ENCODE measurements at places on chromosomes 2 and 18. TPM values are rescaled to one million over a fixed set of nuclear protein-coding genes. Genes with fewer than 3 reads are reported as not detected.

- DNase-seq, result no peak
Measured at GRCh38 chr2:158099716-158100115, 2.0 kb upstream of the UPP2 start.

DNA sequence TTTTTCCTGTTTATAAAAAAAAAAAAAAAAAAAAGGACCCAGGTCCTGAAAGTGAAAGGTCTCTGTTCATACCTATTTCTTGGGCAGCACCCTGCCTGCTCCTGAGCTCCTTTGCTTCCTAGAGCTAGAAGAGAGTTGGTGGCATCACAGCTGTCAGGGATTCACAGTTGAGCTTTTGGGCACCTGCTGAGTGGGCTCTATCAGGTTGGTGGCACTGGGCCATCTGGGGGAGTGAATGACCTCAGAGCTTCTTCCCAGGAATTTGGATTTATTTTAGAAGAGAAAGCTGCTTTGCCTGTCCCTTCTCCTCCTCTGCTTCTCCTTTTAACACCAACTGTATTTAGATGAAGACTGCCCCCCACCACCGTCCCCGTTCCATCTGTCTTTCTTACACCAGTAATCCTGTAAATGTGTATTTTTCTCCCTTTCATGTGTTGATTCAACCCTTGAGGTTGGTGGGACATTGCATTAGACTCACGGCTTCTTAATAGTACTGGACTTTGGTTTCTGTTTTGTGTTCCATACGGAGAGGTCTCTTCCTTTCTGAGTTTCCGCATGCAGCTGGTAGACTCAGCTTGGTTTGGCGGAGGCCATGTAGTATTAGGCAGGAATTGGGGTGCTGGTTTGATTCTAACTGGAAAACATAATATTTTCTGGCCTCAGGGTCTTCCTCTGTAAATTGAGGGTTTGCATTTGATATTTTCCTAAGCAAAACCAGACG lies 7.6 kb upstream of the MGAT5 start:
- no peak for DNase-seq

- DNase-seq, result no peak
Measured at GRCh38 chr2:101912545-101912944, 79.2 kb upstream of the IL1R2 start.

- DNase-seq, result no peak
Measured at GRCh38 chr2:173997269-173997668, 32.1 kb upstream of the SP3 start.

The FOXD4L1 gene
- not detected for polyA plus RNA-seq

GRCh38 chr2:241391892-241392665 lies 36.0 kb downstream of the FARP2 start:
- DNase-seq, result no peak

DNA sequence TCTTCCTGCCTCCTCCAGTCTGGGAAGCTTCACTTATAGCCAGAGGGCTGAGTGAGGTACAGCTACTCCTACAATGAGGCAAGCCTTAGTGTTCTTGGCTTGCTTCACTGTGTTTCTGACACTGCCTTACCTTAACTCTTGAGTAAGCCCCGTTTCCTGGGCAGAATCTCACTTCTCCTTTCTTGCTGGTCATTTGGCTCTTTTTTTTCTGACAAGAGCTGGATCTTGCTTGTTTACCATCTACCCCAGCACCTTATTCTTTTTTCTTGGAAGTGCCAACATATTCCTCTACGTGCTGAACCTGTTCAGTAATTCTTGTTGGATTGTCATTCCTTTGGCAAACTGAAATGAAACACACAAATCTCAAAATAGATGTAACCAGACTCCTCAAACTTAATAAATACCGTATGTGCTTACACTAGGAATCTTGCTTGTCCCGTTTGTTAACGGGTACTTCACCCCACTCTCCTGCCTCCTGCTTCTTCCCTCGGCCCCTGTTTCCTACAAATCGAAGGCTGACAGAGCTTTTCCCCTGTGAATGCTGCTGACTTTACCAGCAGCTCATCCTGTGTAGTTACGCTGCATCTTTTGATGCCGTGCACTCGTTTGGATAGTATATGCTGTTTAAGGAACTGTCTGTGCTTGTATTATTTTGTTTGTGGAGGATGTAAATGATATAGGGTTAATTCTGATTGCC lies 132.2 kb downstream of the FMNL2 start:
- DNase-seq, result no peak

- DNase-seq, result no peak
Measured at GRCh38 chr2:203710226-203710625, 3.8 kb downstream of the CD28 start.

The ATP6V1B1 gene
- not detected for polyA plus RNA-seq

GRCh38 chr18:63301434-63301833 lies 18.1 kb downstream of the BCL2 start:
- DNase-seq, result no peak

DNA sequence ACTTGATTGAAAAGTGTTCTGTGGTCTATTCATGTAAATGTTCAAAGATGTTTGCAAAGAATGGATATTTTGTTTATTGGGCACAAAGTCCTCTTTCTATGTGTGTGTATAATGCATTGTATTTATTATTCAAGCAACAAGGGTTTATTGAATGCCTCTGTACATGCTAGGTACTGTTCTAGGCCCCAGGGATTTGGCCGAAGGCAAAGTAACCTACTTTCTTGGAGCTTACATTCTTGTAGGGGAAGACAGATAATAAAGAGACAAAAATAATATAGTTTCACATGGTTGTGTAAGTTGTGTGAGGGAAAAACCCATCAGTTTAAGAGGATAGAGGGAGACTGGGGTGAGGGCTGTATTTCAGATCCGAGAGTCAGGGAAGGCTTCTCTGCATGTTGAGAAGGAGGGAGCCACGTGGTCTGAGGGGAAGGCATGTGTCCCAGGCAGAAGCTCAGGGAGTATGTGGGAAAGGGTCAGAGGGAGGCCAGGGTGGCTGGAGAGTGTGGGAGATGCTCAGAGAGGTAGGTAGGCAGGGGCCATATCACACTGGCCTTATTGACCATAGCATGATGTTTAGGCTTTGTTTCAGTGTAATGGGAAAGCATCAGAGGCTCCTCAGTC lies 40.4 kb upstream of the GPR155 start:
- DNase-seq, result no peak

The CCDC68 gene
- polyA plus RNA-seq, result not detected

DNA sequence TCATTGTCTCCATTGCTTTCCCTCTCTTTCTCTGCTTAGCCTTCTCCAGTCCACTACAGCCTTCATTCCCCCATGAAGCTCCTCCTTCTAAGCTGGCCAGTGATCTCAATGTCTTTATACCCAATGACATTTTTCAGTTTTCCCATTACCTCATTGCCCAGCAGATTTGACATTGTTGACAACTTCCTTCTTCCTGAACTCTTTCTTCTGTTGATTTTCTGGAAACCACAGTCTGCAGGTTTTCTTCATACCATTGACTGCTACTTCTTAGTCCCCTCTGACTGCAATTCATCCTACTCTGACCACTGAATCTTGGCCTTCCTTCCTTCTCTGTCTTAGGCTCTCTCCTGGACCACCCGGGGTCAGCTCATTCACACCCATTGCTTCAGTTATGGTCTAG lies 22.9 kb upstream of the SPP2 start:
- no peak for DNase-seq

DNA sequence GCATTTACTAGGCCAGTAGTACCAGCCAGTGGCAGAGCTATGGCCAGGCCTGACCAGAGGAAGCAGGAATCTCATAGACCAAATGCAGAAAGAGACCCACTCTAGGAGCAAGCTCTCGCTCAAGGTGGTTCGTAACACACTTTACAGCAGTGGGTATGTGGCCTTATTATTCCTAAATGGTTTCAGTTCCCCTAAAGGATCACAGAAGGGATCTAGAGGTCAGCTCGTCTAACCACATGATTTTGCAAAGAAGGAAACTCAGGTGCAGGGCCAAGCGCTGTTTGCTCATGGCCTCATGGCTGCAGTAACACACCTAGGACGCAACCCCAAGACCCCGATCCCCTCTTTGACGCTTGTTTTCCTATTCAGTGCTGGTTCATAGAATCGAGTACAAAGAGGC lies 65.5 kb upstream of the ATG16L1 start:
- no peak for DNase-seq

GRCh38 chr2:226440127-226440918 lies 359.3 kb downstream of the IRS1 start:
- no peak for DNase-seq

The POTEI gene
- not detected for polyA plus RNA-seq

DNA sequence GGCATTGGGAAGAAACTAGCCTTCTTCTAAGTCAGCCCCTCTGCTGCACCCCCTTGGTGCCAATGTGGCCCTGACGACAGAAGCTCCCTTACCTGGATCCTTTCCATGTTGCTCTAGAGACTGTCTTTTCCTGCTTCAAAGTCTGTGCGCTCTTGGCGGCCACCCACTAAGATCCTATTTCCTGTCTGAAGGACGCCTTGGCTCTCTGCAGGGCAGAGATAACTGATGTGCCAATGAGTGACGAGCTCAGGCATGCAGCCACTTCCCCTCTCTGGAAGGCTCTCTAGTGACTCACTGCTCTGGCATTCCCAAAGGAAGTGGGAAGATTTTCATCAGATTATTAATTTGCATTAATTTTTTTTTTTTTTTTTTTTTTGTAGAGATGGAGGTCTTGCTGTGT lies 273.5 kb downstream of the CDH20 start:
- DNase-seq, result no peak

The VRK2 gene
- polyA plus RNA-seq, result 16.8 TPM

DNA sequence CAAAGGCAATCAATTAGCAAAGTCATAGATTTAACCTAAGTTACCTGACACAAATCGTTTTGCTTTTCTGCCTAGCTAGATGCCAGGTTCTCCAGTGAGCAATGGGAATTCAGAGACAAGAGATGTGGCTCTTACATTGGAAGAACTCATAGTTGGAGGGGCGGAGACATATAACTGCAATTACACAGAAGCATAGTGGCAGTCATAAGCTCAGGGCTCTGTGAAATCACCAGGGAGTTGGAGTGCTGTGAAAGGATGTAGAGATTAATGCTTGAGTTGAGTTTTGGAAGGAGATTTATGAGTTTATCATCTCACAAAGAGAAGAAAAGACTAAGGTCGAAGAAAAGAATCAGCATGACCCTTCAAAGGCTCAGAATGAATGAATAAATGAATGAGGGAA lies 457.2 kb upstream of the TRIB2 start:
- DNase-seq, result no peak

The SLC4A5 gene
- polyA plus RNA-seq, result 0.46 TPM

- DNase-seq, result no peak
Measured at GRCh38 chr2:110173523-110173922, 31.3 kb downstream of the NPHP1 start.

The TEX44 gene
- polyA plus RNA-seq, result not detected

The CCDC74B gene
- 0.57 TPM for polyA plus RNA-seq

DNA sequence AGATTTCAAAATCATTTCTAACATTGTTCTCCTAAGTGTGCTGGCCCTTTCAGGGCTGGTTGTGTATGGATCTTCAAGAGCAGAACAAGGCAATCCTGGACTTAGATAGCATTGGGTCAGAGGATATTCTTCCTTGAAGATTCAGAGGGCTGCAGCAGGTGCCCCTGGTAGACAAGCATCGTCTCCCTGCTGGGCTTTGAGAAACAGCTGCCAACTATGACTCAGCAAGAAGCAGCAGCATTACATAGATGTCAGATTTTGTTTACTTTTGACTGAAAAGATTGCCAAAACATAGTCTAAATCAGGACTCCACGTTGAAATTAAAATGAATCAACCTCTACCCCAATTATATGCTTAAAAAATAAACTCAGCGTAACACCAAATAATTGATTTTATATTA lies 618.8 kb downstream of the SOCS6 start:
- DNase-seq, result no peak

- no peak for DNase-seq
Measured at GRCh38 chr18:11884396-11885030, 23.6 kb downstream of the MPPE1 start.

The CIB4 gene
- polyA plus RNA-seq, result not detected

The GCC2 gene
- polyA plus RNA-seq, result 51.5 TPM

DNA sequence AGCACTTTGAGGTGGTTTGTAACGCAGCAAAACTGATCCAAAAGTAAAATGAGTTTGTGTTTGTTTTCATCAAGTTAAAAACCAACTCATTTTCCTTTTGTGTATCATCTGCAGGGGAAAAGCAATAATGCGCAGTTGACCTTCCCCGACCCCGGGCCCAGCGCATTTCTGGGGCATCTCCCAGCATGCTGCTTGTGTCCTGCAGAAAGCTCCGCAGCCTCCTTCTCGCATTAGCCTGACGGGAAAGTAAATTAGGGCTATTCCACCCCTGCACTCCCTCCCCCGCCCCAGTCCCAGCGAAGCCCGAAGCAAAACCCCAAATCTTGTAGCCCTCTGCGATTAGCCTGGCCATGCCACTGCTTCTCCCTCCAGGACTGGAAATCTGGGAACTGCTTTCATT lies 82.0 kb upstream of the PPM1B start:
- DNase-seq, result no peak

The PROM2 gene
- polyA plus RNA-seq, result not detected

The ANKRD53 gene
- not detected for polyA plus RNA-seq

GRCh38 chr2:86036669-86037138 lies 69.0 kb downstream of the POLR1A start:
- no peak for DNase-seq

DNA sequence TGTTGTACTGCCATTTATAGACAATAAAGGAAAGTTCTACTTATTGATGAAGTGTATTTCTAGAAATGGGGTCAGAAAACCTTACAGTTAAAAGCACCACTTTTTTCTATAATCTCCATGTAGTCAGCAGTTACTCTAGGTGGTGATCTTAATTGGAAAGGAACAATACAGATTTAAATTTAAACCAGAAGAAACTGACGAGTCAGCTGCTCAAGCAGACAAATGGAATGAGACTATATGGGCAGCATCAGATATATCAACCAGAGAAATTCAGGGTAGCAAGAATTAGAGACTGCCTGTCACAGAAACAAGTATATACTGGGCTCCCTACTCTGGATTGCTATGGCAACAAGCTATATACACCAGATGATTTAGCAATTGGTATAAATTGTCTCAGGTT lies 99.6 kb upstream of the SCG2 start:
- DNase-seq, result no peak

DNA sequence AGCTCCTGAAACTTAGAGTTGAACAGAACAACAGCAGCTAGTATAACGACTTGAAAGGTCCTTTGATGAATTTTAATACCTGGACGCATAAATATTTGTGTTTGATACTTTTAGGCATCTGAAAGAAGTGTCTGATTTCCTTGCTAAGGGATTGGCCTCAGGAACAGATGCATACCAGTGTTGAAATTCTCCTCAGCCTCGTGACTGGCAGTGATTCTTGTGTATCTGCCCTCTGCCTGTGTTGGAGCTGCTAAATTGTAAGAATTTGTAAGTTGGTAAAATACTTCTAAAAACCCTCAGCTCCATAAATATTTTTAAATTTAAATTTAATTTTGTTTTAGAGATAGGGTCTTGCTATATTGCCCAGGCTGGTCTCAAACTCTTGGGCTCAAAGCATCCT lies 22.4 kb upstream of the SCYGR1 start:
- DNase-seq, result no peak
